Activated T-helper 9 cell treated with anti-CD3 and anti-CD28 coated beads, Interleukin-2, amount 50 U/mL, for 16 hours (primary cell): ENCODE measurements at places on chromosomes 16 and 17.

GRCh38 chr17:41547921-41548843 is 20.1 kb upstream of the KRT19 start:
- peak; percentile 38 for DNase-seq

- DNase-seq, result no peak
Measured at GRCh38 chr17:47914306-47914948, 18.4 kb downstream of the SP2 start.

- DNase-seq, result no peak
Measured at GRCh38 chr16:85285681-85286065, 173.4 kb upstream of the CIBAR2 start.

GRCh38 chr17:14871921-14872320 is 393.2 kb downstream of the PMP22 start:
- DNase-seq, result no peak

- peak; percentile 25 for DNase-seq
Measured at GRCh38 chr17:39920218-39921210, 2.1 kb upstream of the GSDMB start.

DNA sequence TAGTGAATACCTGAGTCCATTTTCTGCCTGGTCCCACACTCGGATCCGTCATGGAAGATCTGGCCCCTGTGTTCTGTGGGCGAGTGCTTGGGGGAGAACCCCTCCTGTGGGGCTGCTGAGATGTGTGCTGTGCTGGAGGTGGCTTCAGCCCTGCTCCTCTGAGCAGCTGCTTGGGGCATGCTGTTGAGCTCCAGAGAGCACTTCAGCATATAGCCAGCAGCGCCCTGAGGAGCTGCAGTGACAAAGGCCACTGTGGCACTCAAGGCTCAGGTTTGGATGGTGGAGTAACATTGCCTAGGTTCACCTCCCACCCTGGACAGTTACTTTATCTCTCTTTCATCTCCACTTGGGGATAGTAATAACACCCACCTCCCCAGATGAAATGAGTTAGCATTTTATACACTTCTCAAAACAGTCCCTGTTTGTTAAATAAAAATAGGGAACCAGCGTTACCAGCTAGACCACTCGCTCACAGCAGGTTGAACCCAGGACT is 75.3 kb downstream of the KSR1 start:
- no peak for DNase-seq

DNA sequence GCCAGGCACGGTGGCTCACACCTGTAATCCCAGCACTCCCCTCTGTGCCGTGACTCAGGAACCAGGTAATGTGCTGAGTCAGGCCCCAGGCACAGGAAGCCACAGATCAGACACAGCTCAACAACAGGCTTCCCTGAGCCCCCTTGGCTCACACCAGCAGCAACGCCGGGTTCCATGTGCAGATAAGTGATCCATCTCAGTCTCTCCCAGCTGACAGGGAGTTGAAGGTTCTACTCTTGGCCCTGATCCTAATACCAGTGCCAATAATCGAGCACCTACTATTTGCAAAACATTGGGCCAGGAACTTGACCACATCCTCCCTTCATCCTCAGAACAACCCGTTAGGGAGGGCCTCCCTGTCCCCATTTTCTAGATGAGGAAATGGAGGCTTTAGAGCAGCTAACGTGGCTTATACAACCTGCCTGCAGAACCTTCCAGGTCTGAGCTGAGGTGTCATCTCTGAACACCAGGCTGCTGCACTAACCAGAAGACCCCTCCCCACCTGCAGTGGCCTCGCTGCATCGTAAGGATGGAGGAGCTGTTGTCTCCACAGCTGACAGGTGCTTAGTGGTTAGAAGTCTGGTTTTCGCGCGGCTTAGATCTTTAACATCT is 64.8 kb upstream of the AMZ2 start:
- peak; percentile 70 for DNase-seq
